ENCODE measurements at places on chromosomes 6 and 20.

DNA sequence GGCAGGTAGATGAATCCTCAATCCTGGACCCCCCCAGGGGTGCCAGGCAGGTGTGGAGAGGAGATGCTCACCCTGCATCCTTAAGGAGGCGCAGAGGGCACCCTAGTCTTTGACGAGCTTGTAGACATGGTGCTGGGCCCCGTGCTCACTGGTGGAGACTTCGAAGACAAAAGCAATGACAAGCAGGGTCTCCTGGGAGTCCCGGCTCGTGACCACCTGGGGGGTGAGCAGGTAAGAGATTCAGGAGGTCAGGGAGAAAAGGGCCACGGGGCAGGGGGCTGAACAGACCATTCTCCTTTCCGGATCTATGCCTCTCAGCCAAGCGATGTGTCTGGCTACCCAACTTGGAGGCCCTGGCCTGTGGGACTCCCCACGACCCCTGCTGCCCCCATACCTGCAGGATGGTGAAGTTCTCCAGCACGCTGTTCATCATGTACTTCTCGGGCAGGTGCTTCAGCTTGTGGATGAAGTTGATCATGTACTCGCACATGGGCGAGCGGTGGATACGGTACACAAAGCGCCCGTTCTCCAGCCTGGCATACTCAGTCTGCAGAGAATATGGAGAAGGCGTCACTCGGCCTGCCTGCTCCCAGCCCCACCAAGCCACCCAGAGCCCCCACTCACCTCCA, 6.9 kb downstream of the RPL10A start:
- no peak for DNase-seq

DNA sequence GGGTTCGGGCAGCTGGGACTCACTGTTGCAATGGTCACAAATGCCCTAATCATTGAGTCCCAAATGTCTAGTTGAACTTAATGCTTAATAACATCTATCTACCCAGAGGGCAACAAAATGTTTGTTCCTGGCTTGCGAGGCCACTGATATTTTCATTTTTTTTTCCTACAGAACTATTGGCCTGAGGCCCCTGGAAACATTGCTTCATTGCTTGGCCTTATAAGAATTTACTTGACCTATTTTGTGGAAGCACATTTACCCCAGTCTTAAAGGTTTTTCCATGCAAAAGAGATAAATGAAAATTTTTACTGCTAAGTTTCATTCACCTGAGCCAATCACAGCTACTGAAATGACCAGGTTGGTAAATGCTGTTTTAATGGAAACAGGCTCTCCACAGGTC, 133.1 kb upstream of the RIPOR2 start:
- DNase-seq: no peak

GRCh38 chr6:21648475-21649050, 55.0 kb downstream of the SOX4 start:
- no peak for DNase-seq

- DNase-seq: peak; percentile 84
Observed at GRCh38 chr6:30744054-30744805, at the start of gene IER3. Gene IER3 (minus strand): TSS chr6:30744547. CDS start chr6:30744518, 29 bp downstream.

- DNase-seq: no peak
Observed at GRCh38 chr20:49990271-49990720, 7.5 kb downstream of the SNAI1 start.

DNA sequence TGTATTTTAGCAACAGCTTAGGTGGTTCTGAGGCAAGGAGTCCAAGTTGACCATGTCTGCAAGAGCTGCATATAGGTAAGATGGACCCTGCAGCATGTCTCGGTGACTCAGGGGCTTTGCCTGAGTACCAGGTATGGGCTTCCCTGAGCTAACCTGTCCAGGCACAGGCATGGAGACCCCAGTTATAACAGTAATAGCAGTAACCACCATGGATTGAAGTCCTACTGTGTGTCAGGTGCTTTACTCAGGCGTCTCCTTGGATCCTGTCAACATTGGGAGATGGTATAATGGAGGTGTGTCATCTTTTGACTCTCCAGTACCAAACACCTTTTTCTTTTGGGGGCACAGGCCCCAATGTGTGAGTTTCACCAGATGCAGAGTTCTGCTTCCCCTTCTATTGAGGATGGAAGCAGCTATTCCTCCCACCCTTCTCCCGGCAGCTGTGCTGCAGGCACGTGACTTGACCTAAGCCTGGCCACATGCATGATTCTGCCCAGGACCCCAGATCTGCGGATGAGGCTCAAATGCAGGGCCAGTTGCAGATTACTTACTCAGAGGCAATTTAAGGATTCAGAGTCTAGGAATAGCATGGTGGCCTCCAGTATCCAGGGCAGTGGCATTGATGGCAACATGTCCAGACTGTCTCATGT, 13.8 kb downstream of the TREM1 start:
- DNase-seq: no peak

DNA sequence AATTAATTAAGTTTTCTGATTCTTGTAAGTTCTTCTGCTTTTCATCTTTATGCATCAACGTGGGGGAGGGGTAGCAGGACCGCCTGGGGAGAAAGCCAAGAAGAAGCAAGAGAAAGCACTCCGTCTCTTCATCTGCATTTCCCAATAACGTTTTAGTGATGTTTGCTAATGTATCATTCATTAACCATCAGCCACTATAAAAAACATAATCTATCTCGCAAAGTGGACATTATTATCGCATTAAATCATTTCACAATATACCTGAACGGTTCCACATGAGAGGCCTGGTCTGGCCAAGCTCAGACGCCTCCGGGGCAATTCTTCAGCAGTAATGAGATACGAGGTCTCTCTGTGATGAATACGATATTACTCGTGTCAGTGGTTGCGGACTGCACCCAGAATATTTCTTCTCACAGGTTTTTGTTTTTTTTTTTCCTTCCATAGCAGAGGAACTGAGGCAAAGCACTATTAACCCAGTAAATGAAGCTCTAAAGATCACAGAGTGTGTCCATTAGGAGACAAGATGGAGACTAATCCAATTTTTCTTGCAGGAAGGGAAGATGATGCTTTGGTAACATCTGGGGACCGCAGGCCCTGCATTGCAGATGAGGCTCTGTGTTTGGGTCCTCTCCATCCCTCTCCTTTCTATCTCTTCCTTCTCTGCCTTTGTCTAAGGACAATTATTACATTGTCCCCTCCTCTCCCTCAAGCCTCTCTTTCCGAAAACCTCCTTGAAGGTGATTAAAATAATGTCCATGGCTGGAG, 156.1 kb downstream of the SLC35B3 start:
- no peak for DNase-seq

- DNase-seq: no peak
Observed at GRCh38 chr6:135883045-135883444, 31.5 kb downstream of the PDE7B start.

- DNase-seq: no peak
Observed at GRCh38 chr6:33323623-33323948, 6.0 kb upstream of the ZBTB22 start.

DNA sequence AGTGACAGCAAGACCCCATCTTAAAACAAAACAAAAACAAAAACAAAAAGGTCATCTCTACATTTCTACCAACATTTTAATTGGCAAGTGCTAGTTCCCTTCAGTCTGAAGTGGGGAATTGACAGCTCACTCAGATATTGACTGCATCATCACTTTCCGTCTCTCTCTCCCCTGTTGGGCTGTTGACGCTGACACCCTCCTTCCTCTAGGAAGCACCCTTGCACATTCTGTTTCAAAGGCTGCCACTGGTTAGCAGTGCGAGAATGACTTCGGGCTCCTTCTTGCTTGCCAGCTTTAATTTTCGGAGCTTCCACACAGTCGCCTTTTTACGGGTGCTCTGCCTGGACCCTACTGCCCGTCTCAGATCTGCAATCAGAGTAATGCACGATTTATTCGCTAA, 96.6 kb upstream of the INSM1 start:
- DNase-seq: no peak

DNA sequence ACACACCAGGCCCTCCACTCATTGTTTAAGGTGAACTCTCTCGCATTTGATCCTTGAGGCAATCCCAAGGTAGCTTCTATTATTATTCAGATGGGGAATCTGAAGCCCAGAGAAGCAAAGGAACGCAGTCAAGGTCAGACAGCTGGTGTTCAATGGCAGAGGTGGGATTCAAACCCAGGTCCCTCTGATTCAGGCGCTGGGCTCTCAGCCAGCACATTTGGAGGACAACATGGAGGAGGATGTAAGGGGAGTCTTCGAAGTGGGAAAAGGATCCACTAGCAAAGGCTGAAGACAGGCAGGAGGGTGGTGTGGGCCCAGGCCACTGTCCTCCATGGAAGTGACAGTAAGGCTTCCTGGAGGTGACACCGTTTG, 13.9 kb upstream of the TTPAL start:
- no peak for DNase-seq

GRCh38 chr20:23071996-23072395, 14.1 kb downstream of the CD93 start:
- no peak for DNase-seq

GRCh38 chr6:108744244-108744972, 103.8 kb upstream of the ARMC2 start:
- DNase-seq: no peak

DNA sequence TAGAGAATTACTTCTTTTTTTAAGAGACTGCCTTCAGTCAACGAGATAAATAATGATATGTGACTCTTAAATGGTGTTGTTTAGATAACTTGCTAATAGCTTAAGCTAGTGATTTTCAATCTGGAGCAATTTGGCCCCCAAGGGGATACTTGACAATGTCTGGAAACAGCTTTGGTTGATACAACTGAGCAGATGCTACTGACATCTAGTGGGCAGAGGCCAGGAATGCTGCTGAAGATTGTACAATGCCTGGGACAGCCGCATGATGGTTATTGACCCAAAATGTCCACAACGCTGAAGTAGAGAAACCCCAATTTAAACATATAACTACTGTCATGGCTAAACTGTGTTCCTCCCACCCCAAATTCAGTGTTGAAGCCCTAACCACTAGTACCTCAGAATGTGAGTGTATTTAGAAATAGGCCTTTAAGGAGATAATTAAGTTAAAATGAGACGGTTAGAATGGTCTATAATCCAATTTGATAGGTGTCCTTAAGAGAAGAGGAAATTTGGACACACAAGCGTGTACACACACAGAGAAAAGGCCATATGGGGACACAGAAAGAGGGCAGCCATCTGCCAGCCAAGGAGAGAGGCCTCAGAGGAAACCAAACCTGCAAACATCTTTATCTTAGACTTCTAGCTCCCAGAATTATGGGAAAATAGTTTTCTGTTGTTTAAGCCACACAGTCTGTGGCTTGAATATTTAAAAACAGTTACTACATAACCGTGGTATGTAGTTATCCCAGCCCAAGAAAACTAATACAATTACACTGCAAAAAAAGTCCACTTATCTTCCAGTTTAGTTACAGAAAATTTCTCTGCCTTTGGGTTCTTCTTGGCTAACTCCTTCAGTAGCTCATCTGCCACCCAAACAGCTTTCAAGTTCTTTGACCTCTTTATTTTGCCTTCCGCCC, 22.2 kb downstream of the RWDD2A start:
- peak; percentile 36 for DNase-seq

GRCh38 chr20:14432085-14432484, 94.7 kb upstream of the FLRT3 start:
- DNase-seq: no peak

DNA sequence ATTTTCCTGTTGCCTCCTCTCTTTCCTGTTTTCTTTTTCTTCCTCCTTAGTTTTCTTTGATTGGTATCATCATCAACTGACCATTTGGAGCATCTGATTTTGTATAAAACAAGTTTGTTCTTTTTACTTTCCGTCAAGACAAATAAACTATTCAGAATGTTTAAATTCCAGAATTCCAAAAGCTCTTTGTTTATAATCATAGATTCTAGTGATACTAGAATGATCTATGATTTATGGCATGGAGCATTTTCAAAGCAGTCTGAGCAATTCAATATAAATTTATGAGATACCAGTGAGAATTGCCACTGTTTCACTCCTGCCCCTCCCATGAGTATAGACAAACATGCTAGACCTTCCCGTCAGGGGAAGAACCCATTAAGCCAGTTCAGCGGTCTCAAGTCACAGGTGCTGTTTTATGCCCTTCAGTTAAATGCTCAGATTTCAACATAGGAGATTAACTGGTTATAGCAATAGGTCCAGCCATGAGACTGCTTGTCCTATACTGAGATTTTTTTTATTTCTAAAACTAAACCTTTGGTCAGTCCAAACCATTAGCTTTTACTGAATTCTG, 60.7 kb downstream of the GRIK2 start:
- DNase-seq: no peak

- DNase-seq: peak; percentile 22
Observed at GRCh38 chr6:20400456-20401204, 1.0 kb upstream of the E2F3 start.

GRCh38 chr6:67698534-67698933, 936.5 kb upstream of the ADGRB3 start:
- DNase-seq: no peak

GRCh38 chr20:16821211-16822089, 73.3 kb downstream of the OTOR start:
- no peak for DNase-seq

- DNase-seq: no peak
Observed at GRCh38 chr20:4247261-4247660, 231.9 kb upstream of the RNF24 start.

- no peak for DNase-seq
Observed at GRCh38 chr6:155504848-155505607, 49.4 kb upstream of the NOX3 start.

DNA sequence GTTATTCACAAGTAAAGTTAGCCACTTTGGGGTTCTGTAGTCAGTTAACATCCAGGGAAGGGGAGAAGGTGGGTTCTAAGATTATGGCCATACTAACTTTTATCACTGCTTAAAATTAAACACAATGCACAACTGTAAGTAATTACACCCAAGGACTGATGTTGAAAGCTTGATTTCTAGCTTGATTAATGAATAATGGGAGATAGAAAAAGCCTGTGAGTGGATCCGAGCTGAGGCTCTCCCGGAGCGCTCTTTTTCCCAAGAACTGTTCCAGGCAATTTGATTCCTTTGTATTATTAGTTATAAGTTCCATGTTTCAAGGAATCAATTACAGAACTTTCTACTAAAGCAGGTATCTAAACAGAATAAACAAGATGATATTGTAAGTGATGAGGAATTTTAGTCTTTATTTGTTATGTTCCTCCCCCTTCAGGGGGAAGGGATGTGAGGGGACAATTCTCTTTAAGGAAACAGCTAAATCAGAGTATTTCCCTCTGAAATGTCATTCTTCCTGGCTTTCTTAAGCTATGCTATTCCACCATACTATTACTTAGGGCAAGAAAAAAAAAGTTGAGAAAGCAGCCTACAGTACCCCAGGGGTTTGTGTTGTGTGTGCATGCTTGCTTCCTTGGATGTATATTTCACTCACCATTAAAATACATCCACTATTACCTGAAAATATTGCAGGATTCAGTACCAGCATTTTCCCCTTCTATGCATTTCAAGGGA, 3.8 kb downstream of the TSHZ2 start:
- DNase-seq: no peak

DNA sequence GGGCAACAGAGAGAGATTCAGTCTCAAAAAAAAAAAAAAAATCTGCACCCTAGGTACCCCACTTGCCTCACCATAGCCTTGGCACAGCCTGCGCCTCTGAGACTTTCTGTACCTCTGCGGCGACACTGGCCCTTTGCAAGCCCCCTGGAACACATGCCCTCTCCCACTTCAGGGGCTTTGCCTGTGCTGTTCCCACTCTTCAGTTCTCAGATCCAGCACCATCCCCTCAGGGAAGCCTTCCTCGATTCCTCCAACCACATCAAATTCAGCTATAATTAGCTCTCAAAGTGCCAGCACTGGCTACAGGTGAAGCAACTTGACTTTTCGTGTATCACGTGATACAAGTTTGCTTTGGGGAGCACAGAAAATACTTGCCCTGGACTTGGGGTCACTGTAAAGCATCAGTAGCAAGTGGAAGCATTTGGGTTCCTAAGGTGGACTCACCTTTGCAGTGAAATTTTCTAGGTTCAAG, 2.1 kb upstream of the UBE2V1 start:
- DNase-seq: no peak

GRCh38 chr20:39009348-39009747, 47.2 kb downstream of the DHX35 start:
- no peak for DNase-seq

- no peak for DNase-seq
Observed at GRCh38 chr6:50047026-50047425, 2.7 kb downstream of the DEFB112 start.

Measured in activated T-cell treated with anti-CD3 and anti-CD28 coated beads for 48 hours (primary cell).